ENCODE measurements at places on chromosomes 2 and 18.

- no peak for DNase-seq
These were observed 379.6 kb downstream of the HRH4 start for GRCh38 chr18:24840051-24840450.

GRCh38 chr18:76441002-76441667 is 53.9 kb downstream of the ZNF516 start:
- no peak for DNase-seq

DNA sequence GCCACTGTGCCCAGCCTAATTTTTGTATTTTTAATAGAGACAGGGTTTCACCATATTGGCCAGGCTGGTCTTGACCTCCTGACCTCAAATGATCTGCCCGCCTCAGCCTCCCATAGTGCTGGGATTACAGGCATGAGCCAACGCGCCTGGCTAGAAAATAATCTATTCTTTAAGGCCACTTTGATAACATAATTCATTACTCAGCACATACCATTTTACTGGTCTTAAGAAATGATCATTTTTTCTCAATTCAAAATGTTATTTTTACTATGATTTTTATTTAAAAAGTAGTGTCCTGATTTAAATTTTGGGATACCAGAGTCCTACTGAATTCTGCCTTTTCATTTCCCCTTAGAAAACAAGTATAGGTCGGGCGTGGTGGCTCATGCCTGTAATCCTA is 27.0 kb upstream of the ADAM17 start:
- no peak for DNase-seq

- no peak for DNase-seq
These were observed 364.3 kb upstream of the SPHKAP start for GRCh38 chr2:228545748-228546145.

- DNase-seq: no peak
These were observed 36.3 kb downstream of the IRS1 start for GRCh38 chr2:226763320-226763719.

GRCh38 chr2:234257859-234258561 is 207.5 kb downstream of the SPP2 start:
- DNase-seq: no peak

GRCh38 chr2:68448671-68449653 is 18.1 kb downstream of the FBXO48 start:
- DNase-seq: no peak

- no peak for DNase-seq
These were observed 3.3 kb downstream of the DNMT3A start for GRCh38 chr2:25338401-25338800.

GRCh38 chr2:42843131-42843530 is 50.7 kb upstream of the HAAO start:
- DNase-seq: no peak

GRCh38 chr18:30917651-30918050 is 124.9 kb downstream of the DSC3 start:
- DNase-seq: no peak

DNA sequence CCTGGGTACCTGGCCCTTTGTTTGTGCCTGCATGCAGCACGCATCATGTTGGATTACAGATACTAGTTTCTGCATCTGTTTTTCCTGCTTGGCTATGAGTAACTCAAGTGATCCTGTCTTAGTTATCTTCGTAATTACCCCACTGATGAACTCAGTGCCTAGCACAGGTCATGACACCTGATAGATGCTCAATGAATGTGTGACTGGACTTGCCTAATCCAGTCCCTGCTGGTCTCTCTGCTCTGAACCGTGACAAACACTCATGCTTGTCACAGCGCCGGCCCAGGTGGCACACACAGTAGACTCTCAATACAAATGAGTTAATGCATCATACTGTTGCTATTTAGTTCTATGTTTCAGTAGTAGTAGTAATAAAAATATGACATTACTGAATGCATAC is 31.2 kb upstream of the NTSR2 start:
- DNase-seq: no peak

DNA sequence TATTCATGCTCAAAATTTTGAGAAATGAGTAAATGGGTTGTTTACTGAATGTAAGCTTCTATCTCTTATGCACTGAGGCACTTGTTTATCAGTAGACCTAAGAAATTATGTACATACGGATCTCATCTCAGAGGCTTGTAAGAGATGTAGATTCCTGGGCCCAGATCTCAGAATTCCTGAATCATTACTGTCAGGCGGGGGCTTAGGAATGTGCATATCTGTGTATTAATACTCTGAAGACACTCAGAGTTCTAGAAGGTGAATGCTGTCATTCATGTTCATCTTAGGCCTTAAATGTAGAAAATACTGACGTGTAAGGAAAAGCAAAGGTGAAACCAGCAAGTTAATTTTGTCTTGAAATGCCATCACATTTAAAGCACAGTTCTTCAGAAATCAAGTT is 169.6 kb downstream of the FMNL2 start:
- DNase-seq: no peak

Data from lower lobe of right lung (tissue), 2 donors.